ENCODE measurements at places on chromosomes 7 and 10. TPM values are rescaled to one million over a fixed set of nuclear protein-coding genes. Genes with fewer than 3 reads are reported as not detected.

ZNF485 gene
- 2.8 TPM for total RNA-seq

PPP1R17 gene
- not detected for total RNA-seq

UCN3 gene
- not detected for total RNA-seq

APBB1IP gene
- 18.4 TPM for total RNA-seq

PPP1R3C gene
- total RNA-seq, result 184 TPM
